ENCODE measurements at places on chromosomes 3 and 15. TPM values are rescaled to one million over a fixed set of nuclear protein-coding genes. Genes with fewer than 3 reads are reported as not detected.

GRCh38 chr15:73021139-73021621 is 31.1 kb upstream of the NEO1 start:
- no peak for DNase-seq

DNA sequence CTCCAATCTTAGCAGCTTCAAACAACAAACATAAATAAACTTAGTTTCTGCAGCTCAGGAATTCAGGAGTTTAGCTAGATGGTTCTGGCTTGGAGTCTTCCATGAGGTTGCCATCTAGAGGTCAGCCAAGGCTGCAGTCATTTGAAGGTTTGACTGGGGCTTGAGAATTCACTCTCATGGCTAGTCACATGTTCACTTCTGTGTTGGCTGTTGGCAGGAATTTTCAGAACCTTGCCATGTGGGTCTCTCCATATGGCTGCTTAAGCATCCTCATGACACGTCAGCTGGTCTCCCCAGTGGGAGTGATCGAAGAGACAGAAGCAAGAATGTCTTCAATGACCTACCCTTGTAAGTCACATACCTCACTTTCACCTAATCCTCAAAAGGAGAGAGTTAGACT is 269.2 kb upstream of the CNTN3 start:
- DNase-seq: no peak

DNA sequence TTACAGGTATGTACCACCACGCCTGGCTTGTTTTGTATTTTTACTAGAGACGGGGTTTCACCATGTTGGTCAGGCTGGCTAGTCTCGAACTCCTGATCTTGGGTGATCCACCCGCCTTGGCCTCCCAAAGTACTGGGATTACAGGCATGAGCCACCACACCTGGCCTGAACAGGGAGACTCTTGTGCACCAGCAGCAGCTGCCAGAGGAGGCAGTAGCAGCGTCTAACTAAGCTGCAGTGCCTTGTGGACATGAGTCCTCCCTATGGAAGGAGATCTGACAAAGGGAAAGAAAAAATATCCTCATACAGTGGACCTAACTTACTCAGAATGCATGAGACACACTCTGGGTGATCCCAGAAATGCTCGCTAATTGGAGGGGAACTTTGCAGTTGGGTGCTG is 36.8 kb upstream of the NEO1 start:
- DNase-seq: no peak

DNA sequence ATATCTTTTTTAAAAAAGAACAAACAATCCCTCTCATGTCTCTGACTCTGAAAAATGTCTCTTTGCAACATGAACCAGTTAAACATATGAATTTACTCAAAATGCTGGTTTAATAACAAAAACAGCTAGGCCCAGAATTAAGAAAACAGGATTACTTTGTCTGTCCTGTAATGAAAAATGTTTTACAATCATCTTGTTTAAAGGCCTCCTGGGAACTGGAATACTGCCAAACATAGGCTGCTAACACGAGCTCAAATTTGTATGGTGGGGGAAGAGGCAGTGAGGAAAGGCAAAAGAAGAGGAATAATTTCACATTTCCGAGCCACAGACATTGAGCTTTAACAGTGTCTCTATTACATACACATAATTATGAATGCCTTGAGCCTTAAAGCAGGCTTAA is 61.7 kb upstream of the PPIB start:
- DNase-seq: peak; percentile 53

DNA sequence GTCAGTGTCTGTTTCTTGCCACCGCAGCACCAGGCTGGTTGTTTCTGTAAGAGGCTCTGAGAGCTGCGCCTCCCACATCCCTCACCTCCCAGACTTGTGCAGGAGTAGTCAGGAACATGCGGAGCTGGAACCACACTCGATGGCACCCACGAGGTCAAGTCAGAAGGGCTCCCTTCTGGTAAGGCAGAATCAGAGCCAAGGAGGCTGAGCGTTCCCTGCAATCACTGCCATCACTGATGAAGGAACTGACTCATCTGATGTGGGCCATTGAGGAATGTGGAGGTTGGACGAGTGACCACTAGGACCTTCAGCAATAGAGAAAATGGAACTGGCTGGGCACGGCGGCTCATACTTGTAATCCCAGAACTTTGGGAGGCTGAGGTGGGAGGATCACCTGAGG is 35.7 kb upstream of the BLM start:
- DNase-seq: no peak

GRCh38 chr3:170634663-170635384 is 48.9 kb upstream of the SLC7A14 start:
- no peak for DNase-seq

DNA sequence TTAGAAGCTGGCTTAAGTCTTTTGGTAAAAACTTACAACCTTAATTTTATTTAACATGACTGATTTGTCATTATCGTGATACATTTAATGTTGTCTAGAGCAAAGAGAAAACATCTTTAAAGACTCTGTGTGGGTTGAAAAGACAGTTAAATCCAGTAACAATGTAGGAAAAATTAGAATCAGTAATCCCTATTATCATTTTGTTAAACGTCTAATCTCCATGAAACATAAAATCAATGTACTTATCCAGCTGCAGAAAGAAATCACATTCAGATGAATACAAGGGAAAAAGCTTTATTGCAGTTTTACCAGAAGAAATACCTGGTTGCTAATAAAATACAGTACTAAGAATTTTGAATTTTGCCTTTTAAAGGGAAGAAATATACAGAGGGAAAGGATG is 21.2 kb upstream of the SETMAR start:
- DNase-seq: no peak

DNA sequence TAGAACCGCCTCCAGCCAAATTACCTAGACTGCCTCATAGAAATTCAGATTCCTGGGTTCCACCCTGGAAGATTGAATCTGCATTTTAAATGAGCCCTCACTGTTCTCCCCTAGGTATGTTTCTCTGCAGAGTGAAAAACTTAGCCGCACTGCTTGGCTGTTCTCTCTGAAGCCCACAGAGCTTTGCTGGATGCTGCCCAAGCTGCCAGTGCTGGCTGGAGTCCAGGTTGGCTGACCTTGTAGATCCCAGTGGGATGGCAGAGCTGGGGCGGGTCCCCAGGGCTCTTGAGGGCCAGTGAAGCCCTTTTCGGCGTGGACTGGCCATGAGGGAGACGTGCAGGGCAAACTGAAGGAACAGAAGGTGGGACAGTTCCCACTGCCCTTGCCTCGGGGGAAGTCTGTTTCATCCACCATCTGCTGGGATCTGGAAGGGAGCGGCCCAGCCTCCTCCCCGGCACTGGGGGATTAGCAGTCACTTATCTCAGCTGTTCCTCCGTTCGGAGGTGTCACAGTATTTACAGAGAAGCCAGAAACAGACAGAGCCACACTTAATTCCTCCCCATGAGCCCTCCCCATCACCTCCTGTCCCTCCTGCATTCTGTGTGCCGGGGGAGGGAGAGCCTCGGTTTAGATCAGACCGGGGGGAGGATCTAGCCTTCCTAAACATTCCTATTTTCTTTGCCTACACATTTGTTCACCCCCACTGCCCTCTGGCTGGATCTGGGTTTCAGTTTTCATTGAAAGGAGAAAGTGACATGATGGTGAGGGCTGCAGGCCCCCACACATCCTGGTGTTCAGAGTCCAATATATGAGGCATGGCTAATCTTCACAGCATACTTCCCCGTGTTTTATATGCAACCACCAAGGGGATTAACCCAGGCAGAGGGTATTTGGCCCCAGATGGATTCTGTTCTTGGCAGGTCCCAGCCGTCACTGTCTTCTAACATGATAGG is 4.1 kb upstream of the ACTC1 start:
- no peak for DNase-seq

DNA sequence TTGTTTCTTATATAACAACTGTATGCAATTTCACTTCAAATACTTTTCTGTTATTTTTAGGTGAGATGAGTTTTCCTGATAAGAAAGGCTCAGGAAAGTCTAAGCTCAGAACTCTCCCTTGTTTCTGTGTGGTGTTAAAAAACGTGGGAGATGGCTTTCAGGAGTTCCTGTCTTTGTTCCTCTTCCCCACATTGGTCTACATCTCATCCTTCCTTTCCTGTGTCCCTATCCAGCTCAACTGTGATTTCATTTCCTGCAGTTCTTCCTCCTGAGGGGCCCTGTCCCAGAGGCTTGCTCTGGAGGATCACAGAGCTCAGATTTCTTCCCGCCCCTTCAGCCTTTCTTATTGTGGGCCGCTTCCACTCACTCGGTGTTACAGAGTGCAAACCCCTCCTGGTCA is 11.2 kb downstream of the SEC13 start:
- no peak for DNase-seq

The SMAD3 gene
- 62.1 TPM for total RNA-seq

The RFTN1 gene
- total RNA-seq: 4.0 TPM
